Fibroblast of skin of right quadriceps (primary cell): ENCODE measurements at places on chromosomes 3 and 15.

- no peak for DNase-seq
Observed at GRCh38 chr3:150594150-150594549, 9.0 kb upstream of the SELENOT start.

DNA sequence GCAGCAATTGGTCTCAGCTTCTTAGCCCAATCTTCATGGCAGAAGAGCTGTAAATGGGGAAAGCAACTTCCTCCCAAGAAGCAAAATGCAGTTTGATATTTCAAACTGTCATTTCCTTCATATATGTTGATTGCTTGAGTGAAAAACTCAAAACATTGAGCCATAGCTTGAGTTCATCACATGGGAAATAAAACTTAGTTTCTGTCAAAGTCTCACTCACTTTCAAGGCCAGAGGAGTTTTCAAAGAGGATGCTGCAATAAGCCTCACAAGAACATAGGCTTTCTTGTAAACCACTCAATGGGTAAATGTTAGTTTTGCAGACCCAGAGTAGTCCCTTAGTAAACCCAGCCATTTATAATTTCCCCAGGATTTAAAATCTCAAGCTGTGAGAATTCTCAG is 29.1 kb upstream of the SUCLG2 start:
- no peak for DNase-seq

- no peak for DNase-seq
Observed at GRCh38 chr3:187936676-187937075, 191.4 kb upstream of the BCL6 start.

DNA sequence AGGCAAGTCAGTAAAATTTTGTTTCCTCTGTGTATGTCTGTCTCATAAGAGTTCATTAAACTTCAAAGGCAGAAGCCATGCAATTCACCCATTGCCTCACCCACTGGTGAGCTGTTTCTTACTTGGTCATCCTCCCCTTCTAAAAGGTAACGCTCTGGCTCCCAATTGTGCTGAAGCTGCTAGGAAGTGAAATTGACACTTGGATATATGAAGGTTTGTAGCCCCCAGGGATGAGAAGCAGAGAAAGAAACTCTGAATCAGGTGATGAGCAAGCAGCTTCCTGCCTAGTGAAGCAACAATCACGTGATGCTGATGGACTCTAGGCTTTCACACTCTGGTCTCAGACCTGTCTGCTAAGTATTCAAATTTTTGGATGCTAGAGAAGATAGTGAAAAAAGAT is 70.7 kb downstream of the CD200R1L start:
- peak; percentile 69 for DNase-seq

- no peak for DNase-seq
Observed at GRCh38 chr3:13617981-13618380, 69.1 kb downstream of the FBLN2 start.

GRCh38 chr15:89695198-89695597 is 4.6 kb downstream of the WDR93 start:
- no peak for DNase-seq

DNA sequence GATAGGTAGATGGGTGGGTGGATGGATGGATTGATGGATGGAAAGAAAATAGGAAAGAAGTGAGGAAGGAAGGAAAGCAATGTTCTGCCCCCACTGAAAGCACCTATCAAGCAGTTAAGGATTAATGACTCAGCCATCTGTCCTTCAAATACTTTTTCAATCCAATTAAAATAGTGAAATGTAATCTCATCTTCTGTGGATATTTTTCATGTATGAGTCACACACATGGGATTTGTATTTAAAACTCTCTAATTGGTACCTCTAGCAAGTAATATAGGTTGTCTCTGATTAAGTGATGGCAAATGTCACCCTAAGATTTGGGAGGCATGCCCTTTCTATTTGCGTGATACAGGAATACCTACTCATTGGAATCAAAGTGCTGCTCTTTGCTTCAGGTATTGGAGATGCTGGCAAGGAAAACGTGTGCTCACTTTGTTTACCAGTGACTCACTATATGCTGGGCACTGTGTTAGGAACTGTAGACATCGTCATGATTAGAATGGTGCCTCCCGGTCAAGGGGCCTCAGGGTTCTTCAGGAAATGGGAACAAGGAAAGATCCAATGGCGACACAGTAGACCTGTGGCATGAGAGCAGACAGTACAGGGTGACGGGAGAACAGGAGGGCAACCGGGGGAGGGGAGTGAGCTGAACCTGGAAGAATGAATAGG is 230.1 kb downstream of the CLSTN2 start:
- DNase-seq: peak; percentile 38

GRCh38 chr3:101177577-101177976 is 142.8 kb downstream of the IMPG2 start:
- DNase-seq: no peak

- DNase-seq: no peak
Observed at GRCh38 chr3:168648321-168648720, 552.6 kb upstream of the GOLIM4 start.
